ENCODE measurements at places on chromosomes 7 and 10.

- no peak for DNase-seq
Observed at GRCh38 chr7:146208492-146208891, 91.9 kb downstream of the CNTNAP2 start.

DNA sequence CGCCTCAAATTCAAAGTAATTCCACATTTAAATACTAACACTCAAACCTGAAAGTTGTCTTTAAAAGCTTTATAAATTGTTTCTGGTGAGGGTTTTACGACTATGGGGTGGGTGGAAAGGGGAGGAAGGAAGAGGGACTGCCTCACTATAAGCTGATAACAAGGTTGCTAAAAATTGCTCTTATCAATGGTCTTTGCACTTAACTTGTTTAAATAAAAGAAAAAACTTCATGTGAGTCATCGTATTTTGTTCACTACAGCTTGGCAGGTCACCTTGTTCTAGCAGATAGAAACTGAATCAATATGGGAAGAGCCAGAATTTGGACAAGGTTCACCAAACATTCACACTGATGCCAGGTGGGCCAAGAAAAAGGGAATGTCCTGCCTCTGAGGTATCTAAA is 129.2 kb downstream of the TES start:
- DNase-seq = no peak

DNA sequence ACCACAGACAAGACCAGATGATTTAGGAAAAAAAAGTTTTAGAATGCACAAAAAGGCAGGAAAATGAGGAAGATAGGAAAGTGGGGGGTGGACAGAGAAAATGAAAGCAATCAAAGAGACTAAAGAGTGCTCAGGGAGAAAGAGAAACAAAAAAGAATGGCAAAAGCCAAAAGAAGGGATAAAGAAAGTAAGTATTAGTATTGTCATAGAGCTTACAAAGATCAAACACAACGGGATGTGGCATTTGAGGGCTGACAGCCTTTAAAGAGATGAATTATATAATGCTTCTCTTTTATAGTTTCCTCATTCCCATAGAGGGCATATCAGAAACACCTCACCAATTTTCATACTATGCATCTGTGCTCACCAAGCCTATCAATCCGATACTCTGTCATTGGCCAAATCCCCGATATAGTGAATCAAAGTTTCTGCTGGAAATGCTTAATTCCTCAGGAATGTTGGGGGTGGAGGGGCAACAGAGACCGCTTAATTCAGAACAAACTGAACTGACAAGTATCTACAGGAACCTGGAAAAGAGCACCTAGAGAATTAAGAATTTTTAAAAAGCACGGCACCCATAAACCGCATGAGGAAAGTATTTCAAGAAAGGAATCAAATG is 2.7 kb downstream of the COG5 start:
- DNase-seq = no peak

- DNase-seq = no peak
Observed at GRCh38 chr7:1964211-1964912, 268.4 kb downstream of the MAD1L1 start.

DNA sequence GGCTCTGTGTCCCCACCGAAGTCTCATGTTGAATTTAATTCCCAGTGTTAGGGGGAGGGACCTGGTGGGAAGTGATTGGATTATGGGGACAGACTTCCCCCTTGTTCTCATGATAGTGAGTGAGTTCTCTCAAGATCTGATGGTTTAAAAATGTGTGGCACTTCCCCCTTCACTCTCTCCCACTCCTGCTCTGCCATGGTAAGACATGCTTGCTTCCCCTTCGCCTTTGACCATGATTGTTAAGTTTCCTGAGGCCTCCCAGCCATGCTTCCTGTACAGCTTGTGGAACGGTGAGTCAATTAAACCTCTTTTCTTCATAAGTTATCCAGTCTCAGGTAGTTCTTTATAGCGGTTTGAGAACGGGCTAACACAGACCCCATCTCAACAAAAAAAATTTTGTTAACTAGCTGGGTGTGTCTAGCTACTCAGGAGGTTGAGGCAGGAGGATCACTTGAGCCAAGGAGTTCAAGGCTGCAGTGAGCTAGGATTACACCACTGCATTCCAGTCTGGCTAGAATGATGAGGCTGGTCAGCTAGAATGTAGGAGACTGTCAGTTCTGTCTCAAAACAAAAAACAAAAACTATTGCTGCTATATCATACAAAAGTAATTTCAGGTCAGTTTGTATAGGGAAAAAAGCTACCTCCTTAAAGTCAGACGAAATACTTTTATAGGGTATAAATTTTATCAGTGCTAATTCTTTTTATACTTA is 57.7 kb downstream of the ATAD1 start:
- no peak for DNase-seq

DNA sequence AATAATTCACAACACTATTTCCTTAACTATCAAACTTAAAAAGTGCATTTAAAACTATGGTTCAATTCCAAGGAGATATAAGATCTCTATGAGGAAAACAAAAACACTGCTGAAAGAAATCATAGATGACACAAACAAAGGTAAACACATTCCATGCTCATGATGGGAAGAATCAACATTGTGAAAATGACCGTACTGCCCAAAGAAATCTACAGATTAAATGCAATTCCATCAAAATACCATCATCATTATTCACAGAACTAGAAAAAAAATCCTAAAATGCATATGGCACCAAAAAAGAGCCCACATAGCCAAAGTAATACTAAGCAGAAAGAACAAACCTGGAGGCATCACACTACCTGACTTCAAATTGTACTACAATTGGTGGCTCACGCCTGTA is 159.9 kb upstream of the EEPD1 start:
- no peak for DNase-seq

- DNase-seq = no peak
Observed at GRCh38 chr10:91711885-91712680, 79.2 kb upstream of the PPP1R3C start.

DNA sequence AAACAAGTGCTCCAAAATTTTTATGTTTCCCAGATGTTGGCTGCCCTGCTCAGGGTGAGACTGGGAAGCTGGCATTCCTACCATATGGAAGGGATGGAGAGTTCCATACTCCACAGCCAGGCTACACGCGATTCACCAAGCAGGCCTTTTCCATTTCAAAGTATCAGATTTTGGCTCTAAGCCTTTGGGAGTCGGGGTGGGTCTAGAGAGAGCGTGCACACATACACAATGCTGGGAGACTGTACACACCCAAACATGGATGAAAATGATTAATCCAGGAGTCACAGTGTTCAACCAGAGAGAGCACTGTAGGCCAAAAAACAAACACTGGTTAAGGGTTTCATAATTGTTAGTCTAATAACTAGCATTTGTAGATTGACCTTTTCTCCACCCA is 295.0 kb downstream of the BICC1 start:
- no peak for DNase-seq

- DNase-seq = no peak
Observed at GRCh38 chr10:128526791-128527375, 400.7 kb upstream of the MKI67 start.

- DNase-seq = no peak
Observed at GRCh38 chr10:103868200-103868599, 12.8 kb upstream of the SH3PXD2A start.

Data from anterior cingulate cortex (tissue), 58 donors.